ENCODE measurements at places on chromosomes 13 and 19.
A peak's percentile ranks its signal among the peaks of the same experiment; 100 is the strongest.

GRCh38 chr13:44365008-44365407 is 8.6 kb upstream of the SERP2 start:
- no peak for DNase-seq

GRCh38 chr13:26822146-26822545 is 61.6 kb upstream of the GPR12 start:
- DNase-seq, result no peak

- DNase-seq, result no peak
These were observed 243.6 kb upstream of the CSNK1A1L start for GRCh38 chr13:37348916-37349643.

DNA sequence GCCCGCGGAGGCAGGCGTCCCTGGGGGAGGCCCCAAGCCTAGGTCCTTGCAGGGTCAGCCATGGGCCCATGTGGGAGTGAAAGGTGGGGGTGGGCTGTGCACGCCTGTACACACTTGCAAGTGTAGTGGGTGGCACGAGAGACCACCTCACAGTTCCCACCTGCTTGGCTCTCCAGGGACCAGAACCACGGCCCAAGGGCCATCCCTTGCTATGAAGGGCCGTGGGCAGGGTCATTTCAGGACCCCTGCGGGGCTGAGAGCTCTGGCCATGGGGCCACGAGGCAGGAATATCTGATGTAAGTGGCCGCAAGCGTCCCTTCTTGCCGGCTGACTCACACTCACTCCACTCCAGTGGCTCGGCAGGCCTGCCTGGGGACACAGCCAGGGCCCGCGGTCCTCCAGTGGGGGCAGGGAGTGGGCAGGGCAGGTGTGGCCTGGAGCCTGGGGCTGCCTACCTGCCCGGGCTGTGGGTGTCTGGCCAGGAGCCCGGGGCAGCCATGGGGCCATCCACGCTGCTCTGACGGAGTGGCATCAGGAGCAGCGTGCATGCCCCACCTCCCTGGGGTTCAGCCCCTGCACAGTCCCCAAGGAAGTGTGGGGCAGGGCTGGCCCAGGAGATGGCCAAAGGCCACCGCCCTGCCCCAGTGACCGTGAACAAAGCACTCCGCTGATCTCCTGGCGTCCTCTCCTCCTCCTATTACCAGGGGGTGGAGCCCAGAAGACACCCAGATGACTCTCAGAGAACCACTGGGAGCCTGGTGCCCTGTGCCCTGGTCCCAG is 8.6 kb upstream of the MKNK2 start:
- DNase-seq, result peak; percentile 65

- no peak for DNase-seq
These were observed 262.7 kb downstream of the DNAJC15 start for GRCh38 chr13:43285933-43286597.

DNA sequence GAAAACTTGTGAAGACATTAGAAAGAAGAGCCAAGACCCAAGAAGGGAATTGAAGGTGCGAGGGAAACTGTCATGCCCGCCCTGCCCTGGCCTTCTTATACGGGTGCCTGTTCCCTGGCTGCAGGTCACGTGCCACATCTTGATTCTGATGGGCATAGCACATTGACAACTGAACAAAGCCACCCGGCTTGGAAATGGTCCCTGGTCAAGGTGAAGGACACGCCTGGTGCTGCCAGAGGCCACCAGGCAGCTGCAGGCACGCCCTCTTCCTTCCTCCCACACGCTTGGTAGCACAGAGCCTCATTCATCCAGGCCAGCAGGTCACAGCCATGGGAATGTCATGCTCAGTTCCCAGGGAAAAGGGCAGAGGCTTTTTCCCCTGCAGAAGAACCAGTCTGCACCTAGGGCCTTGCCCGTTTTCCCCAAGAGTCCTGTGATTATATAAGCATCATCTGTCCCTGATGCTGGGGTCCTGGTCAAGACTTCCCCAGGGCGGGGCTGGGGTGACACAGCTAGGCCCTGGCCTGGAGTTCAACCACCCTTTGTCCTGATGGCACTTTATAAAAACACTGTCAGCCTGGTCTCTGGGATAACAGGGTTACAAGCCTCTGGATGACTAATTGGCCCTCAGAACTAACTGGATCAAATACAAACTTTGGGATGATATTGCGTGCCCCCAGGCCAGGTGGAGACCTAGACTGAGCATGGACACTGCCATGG is 56.0 kb downstream of the CDADC1 start:
- DNase-seq, result peak; percentile 63

DNA sequence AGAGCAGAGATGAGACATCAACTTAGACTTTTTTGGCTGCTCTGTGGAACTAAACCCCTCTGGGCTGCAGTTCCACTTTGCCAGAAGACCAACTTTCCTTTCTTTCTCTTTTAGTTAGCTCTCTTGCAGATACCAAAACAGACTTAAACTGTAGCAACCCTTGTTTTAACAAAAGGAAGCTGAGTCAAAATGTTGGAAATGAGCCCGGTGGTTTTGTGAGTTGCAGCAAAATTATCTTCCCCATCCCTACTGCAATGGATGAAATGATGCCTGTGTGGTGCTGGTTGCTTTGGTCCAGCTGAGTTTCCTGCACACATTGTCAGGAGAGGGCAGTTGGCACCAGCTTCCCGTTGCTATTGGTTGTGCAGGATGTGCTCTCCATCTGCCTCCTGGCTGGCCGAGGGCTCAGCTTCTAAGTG is 115.3 kb downstream of the LRCH1 start:
- DNase-seq, result peak; percentile 74

GRCh38 chr19:47755762-47756626 is 10.6 kb downstream of the NOP53 start:
- DNase-seq, result no peak

DNA sequence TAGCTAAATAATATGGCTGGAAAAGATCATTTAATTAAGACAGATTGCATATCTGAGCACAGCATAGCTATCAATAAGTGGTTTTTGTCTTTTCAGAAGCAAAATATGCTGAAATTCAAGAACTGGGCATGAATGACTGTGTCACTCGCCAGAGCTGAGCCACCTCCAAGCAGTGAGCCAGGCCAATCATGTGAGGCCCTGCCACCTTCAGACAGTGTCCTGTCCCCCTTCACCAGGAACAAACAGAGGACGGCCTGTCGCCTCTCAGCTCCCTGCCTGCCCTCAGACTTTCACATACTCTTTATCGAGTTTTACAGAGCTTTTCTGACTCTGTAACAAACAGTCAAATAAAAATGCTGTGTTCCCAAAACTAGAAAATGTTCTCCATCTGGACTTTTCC is 171.0 kb upstream of the TSC22D1 start:
- DNase-seq, result no peak

DNA sequence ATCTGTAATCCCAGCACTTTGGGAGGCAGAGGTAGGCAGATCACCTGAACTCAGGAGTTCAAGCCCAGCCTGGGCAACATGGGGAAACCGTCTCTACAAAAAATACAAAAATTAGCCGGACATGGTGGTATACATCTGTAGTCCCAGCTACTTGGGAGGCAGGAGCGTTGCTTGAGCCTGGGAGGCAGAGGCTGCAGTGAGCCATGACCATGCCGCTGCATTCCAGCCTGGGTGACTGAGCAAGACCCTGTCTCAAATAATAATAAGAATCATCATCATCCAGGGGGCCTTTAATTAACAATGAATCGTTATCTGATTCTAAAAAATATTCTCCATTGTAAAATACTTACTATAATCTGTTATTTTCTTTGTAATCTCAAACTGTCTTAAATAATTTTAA is 283.4 kb downstream of the DACH1 start:
- no peak for DNase-seq

GRCh38 chr19:6413721-6414643 is 10.6 kb downstream of the KHSRP start:
- DNase-seq, result no peak

GRCh38 chr19:8468124-8468523 is 23.3 kb downstream of the HNRNPM start:
- no peak for DNase-seq

- DNase-seq, result no peak
These were observed 2819.7 kb downstream of the PCDH9 start for GRCh38 chr13:64410276-64411053.

GRCh38 chr13:44678197-44678596 is 102.1 kb upstream of the TSC22D1 start:
- no peak for DNase-seq

- peak; percentile 4 for DNase-seq
These were observed 934 bp downstream of the N4BP2L2 start for GRCh38 chr13:32537580-32538142.

DNA sequence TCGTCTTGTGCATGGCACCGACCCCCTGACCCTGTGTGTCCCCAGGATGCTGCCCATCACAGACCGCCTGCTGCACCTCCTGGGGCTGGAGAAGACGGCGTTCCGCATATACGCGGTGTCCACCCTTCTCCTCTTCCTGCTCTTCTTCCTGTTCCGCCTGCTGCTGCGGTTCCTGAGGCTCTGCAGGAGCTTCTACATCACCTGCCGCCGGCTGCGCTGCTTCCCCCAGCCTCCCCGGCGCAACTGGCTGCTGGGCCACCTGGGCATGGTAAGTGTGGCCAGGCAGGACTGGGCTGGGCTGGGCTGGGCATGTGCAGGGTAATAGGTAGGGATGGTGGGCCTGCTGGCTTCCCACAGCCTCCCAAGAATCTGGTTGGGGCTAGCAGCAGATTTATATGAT is 17.0 kb downstream of the CYP4F22 start:
- DNase-seq, result no peak

DNA sequence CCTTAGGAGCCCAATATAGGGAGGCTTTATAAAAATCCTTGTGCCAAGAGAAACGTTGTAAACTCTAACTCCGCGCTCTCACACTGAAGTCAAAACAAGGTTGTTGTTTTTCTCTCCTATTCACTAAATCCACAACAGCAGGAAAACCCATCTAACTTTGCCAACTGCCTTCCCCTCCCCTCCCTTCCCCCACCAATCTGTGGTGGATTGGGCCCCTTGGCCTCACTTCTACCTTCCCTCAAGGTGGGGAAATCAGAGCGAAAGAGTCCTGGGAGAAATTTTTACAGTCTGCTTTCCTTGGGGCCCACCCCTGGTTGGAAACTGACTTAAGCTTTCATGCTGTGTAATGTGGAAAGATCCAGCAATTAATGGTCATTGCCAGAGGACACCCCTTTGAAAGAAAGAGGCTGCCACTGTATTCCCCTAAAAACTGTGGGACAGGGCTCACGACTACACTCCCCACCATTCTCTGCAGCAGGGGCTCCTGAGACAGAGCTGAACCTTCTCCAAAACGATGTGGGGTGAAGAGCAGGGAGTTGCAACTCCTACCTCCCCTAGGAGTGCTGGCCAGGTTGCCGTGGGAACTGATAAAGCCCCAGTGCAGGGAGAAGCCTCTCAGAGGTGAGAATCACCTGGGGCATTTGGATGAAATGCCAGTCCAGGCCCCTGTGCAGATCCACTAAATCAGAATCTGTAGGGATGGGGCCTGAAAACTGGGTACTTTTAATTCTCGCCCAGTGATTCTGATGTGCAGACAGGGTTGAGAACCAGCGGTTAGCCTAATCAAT is 1.1 kb downstream of the DHRS12 start:
- DNase-seq, result no peak

DNA sequence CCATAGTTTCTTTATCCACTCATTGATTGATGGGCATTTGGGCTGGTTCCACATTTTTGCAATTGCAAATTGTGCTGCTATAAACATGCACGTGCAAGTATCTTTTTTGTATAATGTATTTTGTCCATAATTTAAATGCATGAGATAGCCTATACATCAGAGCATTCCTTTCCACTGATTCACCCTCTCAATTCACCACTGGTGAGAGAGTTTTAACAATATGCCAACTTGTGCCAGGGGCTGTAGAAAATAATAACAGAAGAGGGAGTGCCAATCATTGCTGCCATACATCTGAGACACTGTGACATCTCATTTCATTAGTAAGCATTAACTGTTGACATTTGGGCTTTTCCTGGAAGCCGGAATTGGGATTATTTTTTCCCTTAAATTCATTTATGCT is 125.1 kb downstream of the RAP2A start:
- DNase-seq, result no peak

DNA sequence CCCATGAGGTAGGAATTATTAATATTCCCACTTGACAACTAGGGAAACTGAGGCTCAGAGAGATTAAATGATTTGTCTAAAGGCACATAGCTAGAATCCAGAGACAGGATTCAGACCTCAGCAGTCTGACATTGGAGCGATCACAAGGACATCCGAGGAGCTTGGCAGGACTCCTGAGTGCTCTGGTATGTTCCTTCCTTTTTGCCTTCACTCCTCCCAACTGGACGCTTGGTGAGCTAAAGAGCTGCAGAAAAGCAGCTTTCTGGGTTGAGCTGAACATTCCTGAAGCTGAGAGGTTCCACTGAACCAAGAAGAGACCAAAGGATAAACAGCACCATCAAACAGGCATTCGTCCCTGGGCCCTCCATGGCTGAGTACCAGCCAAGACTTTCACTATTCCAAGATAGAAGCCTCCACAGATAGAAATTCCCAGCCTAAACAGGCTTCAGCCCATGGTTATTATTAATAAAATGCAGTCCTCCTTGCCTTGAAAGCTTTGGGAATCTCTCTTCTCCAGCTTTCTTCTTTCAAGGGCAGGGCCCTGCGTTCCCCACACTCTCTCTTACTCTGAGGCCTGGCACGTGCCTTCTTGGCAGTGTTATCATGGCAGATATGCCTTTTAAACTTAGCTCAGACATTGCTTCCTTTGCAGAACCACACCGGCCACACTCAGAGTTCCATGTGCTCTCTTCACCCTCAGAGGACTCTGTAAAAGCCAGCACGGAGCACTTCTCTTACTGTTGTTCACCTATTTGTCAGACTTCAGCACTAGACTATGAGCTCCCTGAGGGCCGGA is 97.1 kb downstream of the CYSLTR2 start:
- no peak for DNase-seq

GRCh38 chr13:105377452-105377851 is 1158.0 kb downstream of the EFNB2 start:
- DNase-seq, result no peak

DNA sequence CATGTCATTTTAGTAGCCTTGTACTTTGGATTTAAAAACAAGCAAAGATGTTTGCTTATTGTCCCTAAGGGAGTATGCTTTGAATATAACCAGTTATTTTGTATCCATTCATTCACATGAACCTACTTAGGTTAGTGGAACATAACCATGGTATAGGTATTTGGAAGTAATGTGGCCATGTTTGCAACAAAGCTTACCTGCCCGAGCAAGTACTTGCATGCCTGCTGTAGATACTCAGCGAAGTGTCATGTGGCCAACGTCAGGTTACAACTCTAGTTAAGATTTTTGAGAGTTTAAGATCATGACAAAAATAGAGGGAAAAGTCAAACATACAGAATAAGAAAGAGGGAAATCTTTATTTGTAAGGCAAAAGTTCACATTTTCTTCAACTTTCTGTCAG is 57.2 kb downstream of the COG6 start:
- no peak for DNase-seq

GRCh38 chr13:61664801-61665705 is 249.4 kb upstream of the PCDH20 start:
- DNase-seq, result no peak

- DNase-seq, result no peak
These were observed 29.3 kb downstream of the WDFY2 start for GRCh38 chr13:51613535-51613934.

DNA sequence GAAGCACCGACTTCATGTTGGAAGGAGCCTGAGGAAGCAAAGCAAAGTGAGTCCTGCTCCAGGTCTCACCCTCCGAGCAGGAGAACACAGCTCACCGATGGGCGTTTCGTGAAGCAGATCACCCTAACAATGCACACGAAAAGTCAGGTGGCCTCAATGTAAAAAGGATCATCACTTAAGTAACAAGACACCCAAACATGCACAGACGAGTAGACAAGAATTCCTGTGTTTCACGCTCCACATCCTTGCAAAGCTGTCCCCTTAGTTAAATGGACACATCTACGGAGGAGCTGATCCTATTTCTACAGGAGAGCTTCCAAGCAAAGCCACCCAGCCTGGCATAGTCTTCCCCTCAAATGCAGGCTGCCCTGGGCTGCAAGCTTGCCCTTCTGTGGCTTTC is 66.2 kb downstream of the SLC15A1 start:
- DNase-seq, result no peak

Data from Ammon's horn (tissue), 1 donor.